ENCODE measurements at places on chromosomes 12 and 14.

GRCh38 chr14:77043177-77043983 is 14.9 kb upstream of the IRF2BPL start:
- DNase-seq, result no peak

DNA sequence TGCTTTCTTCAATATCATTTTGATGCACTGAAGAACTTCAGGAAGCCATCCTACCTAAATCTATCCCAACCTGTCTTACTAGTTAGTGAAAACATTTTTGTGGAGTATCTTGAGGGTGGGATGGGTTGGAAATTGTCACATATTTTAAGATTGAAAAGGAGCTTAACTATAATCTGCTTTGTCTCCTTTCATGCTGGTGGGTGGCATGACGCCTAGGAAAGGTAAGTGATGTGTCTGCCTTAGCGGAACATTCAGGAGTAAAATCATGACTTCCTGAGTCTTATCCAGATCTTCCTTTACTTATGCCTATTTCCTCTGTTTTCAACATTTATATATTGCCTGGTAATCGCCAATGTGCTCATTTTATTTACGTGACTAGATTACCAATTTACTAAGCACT is 74.1 kb downstream of the FLRT2 start:
- DNase-seq, result no peak

GRCh38 chr14:83463500-83464098 is 1929.9 kb upstream of the SEL1L start:
- DNase-seq, result no peak

GRCh38 chr12:123754041-123754772 is 7.9 kb upstream of the DNAH10 start:
- DNase-seq, result no peak

- DNase-seq, result no peak
These were observed 459.5 kb downstream of the RMST start for GRCh38 chr12:97921979-97922722.

- no peak for DNase-seq
These were observed 4.9 kb downstream of the CFAP73 start for GRCh38 chr12:113154351-113154973.

DNA sequence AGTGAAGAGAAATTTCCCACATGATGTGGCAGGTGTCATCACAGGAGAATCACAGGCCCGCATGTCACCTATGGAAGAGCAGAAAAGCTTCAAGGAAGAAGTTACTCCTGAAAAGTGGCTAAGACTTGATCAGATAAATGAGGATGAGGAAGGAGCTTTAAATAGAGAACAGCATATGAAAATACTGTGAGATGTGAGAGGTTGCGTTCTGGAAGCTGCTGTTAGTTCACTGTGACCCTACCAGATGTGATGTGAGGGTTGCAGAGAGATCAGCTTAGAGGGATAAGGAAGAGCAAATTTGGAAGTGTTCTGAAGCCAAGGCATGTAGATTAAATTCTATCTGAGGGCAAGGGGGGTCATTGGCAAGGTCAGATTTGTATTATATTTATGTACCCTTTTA is 17.1 kb downstream of the ERP27 start:
- no peak for DNase-seq

DNA sequence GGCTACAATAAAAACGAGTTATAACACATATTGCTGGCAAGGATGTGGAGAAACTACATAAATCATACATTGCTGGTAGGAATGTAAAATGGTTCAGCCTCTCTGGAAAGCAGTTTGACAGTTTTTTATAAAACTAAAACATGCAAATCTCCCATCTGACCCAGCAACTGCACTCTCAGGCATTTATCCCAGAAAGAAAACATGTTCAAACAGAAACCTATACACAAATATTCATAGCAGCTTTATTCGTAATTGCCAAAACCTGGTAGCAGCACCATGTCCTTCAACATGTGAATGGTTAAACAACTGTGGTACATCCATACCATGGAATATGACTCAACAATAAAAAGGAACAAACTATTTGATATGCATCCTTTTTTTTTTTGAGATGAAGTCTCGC is 10.1 kb upstream of the TMCC3 start:
- no peak for DNase-seq

DNA sequence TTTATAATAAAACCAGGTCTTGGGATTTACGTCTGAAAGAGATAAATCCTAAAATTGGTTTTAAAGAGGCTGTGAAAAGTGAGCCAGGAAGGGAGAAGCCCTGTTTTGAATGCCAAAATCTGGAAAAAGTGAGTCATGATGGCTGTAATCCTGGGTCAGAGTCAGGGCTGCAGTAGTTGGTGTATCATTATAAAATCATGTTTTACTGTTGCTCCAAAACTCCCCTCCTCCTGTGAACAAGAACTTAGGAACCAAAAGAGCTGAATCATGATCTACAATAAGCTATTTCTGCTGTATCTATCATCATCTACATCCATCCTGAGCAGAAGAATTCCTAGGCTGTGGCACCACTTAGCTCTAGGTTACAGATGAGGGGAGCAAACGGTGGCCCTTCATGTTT is 79.3 kb downstream of the LMO3 start:
- no peak for DNase-seq

DNA sequence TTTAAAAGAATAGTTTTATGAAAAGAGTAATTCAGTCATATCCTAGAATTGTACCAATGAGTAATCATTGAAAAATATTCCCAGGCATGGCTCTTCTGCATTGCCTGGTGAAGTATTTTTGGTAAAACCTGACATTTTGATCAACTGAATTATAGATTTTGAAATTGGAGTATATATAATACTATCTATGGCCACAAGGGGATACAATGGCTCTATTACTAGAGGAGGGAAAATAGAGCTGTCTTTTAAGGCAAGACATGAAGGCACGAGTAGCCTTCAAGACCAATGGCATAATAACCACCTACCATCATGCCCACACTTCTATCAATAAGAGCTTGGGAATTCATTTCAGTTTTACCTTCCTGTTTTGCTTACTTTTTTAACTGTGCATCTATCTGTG is 1241.4 kb upstream of the TMEM132C start:
- no peak for DNase-seq

- DNase-seq, result no peak
These were observed 51.9 kb upstream of the REP15 start for GRCh38 chr12:27644158-27644845.

DNA sequence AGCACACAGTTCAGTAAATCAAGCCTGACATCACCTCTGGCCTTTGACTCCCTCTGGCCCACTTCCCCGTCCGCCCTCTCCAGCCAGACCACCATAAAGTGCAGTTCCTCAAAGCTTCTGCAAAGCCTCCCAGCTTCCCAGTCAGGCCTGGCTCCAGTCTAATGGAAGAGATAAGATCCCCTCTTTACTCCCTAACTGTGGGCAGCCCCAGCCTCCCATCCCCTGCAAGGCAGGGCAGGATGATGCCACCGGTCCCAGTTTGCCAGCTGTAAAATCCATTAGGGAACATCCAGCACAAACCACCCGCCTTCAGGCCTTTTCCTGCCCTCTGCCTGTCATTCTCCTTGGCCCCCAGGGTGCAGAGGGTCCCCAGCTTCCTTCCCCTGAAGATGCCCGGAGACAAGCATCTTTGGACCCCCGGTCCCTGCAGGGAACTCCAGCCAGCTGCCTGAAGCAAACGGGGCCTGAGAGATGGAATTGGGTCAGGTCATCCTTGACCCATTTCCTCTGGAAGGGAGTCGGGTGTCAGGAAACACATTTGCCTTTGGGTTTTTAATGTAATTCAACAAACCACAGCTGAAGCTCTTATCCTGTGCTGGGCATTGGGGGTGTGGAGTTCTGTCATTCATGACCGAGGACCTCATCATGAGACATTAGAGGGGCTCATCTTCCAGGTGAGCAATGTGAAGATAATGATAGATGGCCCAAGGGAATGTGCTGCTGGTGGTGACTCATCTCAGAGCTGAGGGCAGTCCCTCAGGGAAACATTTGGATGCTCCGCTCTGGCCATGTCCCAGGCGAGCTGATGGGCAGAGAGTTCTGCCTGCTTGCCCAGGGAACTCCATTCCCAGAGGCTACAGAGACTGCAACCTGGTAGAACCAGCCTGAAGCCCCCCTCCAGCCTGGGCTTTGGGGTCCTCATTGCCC is 93.8 kb upstream of the CLMN start:
- no peak for DNase-seq

DNA sequence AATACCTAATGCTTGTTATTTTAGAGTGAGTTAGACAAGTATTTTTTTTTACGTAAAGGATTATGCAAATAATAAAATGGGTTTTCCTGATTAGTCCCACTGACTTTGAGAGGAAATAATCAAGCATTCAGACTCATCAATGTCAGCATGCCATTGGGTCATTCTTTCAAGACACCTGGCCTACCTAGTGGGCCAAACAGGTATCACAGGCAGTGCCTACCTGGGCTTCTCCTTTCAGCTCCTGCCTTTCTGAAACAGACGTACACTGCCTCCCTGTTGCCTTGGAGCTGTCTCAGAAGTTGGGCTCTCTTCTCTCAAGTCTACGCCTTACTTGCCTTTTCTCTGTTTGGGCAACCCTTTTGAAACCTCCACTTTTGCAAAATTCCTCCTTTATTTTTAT is 545.6 kb downstream of the SNAPC1 start:
- DNase-seq, result no peak

DNA sequence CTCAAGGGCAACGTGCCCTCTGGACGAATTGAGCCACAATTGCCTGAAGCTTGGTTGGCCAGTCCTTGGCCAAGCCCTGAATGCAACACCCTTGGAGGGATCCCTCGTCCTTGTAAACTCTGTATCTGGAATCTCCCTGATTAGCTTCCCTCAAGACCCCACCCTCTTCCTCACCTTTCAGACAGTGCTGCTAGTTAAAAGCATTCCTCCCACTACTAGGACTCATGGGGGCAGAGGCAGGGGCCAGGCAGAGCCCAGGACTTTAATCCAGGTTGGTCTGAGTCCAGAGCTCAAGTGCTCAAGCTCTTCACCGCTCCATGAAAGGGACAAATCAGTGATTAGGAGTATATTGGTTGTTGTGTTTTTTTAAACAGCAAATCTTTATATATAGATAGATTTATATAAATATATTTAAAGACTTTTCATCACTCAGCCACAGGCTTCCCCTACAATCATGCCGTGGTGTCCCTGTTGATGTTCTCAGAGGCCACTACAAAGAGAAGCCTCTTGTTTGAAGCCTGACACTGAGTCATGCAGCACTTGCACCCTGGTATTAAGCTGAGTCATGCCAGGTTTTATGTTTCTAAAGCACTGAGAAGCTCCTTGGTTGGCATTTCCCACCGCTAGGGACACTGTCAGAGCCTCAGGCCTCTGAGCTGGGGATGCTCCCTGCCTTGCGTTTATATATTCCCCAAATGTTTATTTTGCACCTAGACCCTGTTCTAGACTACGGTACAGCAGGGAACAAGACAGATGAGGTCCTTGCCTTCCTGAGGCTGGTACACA is 53.8 kb upstream of the GSC start:
- DNase-seq, result no peak

DNA sequence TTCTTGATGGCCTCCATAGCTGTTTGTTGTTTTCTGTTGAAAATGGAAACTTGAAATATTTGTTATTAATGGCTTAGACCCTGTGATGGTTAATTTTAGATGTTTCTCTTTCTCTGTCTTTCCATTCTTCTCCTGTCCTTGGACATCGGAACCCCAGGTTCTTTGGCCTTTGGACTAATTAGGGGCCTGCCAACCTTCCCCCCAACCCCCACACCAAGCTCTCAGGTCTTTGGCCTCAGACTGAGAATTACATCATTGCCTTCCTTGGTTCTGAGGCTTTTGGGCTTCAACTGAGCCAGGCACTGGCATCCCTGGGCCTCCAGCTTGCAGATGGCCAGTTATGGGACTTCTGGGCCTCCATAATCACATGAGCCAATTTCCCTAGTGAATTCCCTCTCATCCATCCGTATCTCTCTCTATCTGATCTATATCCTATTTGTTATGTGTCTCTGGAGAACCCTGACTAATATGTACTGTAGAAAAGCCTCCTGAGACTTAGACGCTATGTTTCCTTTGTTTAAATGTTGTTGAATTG is 71.6 kb downstream of the FGD4 start:
- DNase-seq, result no peak

- DNase-seq, result no peak
These were observed 400 bp downstream of the LRP1 start for GRCh38 chr12:57128519-57129247.

- DNase-seq, result no peak
These were observed 24.2 kb upstream of the SLC6A12 start for GRCh38 chr12:238116-238515.

GRCh38 chr12:113847856-113848255 is 118.3 kb downstream of the RBM19 start:
- DNase-seq, result no peak

DNA sequence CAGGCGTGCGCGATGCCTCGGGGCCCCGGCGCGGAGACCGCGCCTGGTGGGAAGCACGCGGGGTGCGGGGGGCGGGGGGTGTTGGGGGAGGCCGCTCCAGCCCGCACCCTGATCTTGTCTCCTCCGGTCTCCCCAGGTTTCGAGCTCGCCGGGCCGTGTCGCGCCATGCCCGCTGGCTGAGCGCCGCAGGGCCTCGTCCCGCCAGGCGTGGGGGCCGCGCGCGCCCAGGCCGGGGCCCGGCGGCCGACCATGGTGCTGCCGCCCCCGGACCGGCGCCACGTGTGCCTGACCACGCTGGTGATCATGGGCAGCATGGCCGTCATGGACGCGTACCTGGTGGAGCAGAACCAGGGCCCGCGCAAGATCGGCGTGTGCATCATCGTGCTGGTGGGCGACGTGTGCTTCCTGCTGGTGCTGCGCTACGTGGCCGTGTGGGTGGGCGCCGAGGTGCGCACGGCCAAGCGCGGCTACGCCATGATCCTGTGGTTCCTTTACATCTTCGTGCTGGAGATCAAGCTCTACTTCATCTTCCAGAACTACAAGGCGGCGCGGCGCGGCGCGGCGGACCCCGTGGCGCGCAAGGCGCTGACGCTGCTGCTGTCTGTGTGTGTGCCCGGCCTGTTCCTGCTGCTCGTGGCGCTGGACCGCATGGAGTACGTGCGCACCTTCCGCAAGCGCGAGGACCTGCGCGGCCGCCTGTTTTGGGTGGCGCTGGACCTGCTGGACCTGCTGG is 2.4 kb downstream of the TMEM121 start:
- DNase-seq, result peak; percentile 36

- DNase-seq, result no peak
These were observed 419.4 kb downstream of the SNAPC1 start for GRCh38 chr14:62181591-62181990.

DNA sequence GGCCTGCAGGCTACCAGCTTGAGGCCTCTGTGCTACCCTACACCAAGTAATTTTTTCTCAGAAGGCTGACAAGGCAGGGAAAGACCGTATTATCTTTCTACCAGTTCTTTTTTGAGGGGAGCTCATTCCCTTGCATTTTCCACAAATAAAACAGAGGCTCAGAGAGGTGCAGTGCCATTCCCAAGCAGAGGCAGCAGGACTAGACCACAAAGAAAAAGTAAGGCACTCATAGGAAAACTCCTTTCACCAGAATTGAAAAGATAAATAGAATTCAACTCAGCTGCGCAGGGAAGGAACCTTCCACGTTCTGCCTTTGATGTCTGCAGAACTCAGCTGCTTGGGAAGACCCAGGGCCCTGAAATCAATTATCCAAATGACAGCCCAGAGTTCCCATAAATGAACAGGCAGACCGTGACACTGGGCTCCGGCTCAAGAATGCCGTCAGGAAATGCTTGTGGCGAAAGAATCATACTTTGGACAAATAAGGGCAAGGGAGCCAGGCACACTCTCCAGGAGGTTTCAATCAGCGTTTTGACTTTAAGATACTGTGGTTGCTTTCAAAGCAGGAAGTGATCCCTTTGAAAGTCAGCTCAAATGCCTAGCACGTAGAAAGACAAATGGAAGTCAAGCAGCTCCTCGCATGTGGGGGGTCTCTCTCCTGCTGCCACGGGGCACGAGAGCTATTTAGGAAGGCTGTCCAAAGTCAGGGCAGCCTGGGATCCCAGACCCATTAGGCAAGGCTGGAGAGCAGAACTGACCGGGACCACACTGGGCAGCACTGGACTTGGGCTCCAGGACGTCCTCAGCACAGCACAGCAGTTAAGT is 14.0 kb downstream of the KCTD10 start:
- DNase-seq, result no peak

All from stimulated activated CD4-positive, alpha-beta T cell treated with anti-CD3 and anti-CD28 coated beads, Interleukin-4, amount 100 ng/mL, for 48 hours (primary cell).